ENCODE measurements at places on chromosomes 13 and 19.
A peak's percentile ranks its signal among the peaks of the same experiment; 100 is the strongest.

GRCh38 chr13:30739761-30740642, 4.7 kb downstream of the ALOX5AP start:
- DNase-seq, result peak; percentile 56

DNA sequence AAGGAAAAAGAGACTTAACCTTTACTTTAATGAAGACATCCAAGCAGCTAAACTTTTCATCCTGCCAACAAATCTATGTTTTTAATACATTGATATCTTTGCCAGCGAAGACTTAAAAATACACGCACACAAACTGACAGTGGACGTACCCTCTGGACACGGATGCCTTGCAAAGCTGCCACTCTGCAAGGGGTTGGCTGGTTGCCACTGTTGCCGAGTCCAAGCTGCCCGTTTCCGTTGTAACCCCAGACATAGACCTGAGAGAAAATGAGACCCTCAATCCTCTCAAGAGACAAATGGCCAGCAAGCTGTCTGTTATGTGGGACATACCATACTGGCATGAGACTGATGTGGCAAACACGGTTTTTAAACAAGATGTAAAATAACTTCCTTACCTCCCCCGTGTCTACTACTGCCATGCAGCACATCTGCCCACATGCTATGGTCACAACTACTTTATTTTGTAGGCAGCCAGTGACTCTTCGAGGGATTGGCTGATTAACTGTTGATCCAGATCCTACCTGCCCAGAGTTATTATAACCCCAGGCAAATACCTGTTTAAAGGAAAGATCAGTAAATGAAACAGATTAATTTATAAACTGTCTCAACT, 21.2 kb downstream of the RCBTB2 start:
- DNase-seq, result no peak

DNA sequence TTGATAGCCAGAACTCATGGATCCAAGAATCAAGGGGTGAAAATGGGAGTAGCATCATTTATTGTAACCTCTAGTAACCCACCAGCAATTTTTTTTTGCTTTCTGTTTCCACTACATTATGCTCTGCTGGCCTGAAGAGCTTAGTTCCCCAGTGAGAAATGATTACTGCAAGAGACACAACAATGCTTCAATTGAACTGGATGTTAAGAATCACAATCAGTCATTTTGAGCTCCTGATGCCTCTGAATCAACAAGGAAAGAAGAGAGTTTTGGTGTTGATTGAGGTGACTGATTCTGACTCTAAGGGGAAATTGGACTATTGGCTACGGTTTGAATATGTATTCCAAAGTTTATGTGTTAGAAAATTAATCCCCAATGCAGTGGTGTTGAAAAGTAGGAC, 1084.4 kb downstream of the SLITRK1 start:
- DNase-seq, result no peak

GRCh38 chr19:54420383-54421168, 5.3 kb downstream of the TTYH1 start:
- DNase-seq, result no peak

DNA sequence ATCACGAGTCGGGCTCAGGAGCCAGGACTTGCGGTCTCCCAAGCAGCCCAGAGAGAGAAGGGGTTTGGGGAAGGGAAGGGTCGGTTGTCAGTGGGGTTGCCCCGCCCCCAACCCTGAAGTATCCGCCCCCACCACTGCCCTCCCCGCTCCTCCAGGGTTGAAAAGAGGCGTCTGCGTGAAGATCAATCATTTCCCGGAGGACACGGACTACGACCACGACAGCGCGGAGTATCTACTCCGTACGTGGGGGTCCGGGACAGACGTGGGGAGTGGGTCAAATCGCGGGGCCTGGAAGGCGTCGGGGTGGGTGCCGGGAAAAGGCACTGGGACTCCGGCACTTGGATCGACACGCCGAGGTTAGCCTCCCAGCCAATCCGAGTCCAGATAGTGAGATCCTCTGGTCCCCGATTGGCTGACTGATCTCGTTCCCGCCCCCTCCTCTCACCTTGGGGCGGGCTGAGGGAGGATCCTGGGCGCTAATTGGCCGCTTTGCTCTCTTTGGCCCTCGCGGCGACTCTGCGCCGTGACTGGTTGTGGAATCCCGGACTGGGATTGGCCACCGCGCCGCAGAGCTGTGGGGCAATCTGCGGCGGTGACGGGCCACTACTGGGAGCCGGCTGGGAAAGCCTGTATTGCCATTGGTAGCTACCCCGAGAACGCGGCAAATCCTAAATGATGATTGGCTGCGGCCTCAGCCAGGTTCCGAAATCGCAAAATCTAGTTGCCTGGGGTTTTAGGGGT, 13.3 kb upstream of the CACNG6 start:
- peak; percentile 50 for DNase-seq

DNA sequence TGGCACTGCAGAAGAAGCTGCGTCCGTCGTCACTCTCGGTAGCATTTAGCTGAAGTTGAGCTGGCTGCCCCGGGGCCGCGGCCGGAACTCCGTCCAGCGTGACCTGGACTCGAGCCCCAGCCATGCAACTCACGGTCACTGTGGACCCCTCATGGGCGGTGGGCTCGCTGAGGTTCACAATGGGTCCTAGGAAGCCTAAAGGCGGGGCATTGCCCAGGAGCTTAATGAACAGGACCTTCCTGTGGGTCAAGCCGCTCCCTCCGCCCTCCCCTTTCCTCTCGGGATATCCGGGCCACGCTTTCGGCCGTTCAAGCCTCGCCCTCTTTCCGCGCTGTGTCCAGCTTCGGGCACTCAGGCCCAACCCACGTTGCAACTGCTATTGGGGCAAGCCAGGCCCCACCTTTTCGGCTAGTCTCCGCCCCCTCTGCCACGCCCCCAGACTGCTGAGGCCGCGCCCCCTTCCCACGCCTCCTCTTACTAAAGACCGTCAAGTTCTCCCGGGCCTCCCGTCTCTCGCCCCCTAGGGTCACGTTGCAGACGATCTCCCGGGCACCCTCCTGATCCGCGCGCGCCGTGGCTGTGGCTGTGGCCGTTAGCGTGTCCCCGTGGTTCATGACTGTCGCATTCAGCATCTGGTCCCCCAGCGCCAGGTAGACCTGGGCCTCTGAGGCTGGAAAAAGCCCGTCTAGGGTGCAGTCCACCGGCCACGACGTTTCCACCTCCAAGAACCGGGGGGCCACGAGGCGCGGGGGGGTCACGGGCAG, 1.4 kb upstream of the RAVER1 start:
- peak; percentile 49 for DNase-seq

- DNase-seq, result no peak
Measured at GRCh38 chr19:32324631-32325285, 20.7 kb upstream of the ZNF507 start.

GRCh38 chr13:77715233-77715891, 17.9 kb downstream of the SLAIN1 start:
- no peak for DNase-seq
